Immature natural killer cell (primary cell): ENCODE measurements at places on chromosomes 3 and 15. TPM values are rescaled to one million over a fixed set of nuclear protein-coding genes. Genes with fewer than 3 reads are reported as not detected.

The PRSS50 gene
- polyA plus RNA-seq = not detected

The CPNE9 gene
- polyA plus RNA-seq = 0.31 TPM

The GASK1A gene
- not detected for polyA plus RNA-seq

The NEK10 gene
- polyA plus RNA-seq = not detected

The SPTBN5 gene
- not detected for polyA plus RNA-seq

The PDZRN3 gene
- not detected for polyA plus RNA-seq

The CCRL2 gene
- polyA plus RNA-seq = 2.0 TPM

GRCh38 chr3:4809922-4810321 lies 169.3 kb upstream of the BHLHE40 start:
- no peak for DNase-seq

DNA sequence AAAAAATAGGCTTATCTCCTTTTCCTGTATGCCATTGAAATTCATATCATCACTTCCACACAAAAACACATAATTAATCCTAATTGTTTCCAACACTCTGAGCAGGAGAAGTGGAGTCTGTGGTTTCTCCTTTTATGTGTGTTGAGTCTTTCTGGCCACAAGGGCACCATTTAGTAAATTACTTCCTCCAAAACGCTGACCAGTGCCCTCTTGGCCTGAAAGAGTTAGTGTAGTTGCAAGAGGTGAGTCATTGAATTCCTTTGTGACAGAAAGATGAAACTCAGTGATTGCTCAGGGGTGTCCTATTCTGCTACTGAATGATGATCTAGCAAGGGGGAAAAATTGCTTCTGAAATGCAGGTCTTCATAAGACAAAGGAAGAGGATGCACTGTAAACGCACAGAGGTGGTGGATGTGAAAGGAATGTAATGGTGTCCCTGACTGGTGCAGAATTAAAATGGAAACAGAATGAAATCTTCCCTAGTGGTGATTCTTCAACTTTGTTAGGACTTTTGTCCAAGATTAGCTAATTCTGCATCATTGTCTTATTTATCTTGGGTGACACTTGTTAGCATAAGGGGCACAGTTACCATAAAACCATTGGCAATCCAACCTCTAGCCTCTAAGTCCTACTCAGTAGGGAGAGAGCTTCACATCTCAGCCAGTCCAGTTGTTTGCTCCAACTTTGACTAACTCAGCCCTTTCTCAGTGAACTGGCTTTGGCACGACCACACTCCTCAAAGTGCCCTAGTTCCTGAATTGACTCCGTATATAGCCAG lies 208.4 kb upstream of the NANOGP8 start:
- no peak for DNase-seq

DNA sequence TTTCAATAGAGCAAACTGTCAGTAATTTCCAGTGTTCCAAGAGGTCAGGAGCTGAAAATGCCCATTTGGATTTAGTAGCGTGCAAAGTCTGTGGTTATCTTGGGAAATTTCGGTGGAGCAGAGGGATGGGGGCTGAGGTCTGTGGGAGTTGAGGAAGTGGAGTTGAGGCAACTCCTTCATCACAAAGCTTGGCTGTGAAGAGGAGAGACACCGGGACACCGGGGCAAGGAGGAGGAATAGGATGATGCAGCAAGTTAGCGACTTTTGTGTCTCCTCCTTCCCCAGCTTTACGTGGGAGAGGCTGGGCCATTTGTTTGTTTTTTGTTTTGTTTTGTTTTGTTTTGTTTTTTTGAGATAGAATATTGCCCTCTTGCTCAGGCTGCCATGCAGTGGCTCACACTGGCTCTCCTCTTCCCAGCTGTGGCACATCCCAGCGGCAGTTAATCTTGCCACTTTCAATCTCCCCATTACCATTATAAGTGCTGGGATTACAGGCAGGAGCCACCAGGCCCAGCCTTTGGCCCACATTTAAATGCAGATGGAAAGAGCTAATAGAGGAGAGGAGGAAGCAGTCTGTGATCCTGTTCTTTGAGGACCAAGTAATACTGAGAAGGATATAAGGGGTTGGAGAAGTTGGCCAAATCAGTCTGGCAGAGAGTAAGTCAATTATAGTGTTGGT lies 47.1 kb downstream of the CRTC3 start:
- DNase-seq = no peak

GRCh38 chr3:187291512-187292132 lies at the start of gene MASP1:
TSS of gene MASP1 (minus strand) at chr3:187291737. CDS start at chr3:187291632, 105 bp downstream.
- no peak for DNase-seq

- DNase-seq = no peak
These were observed 117.7 kb downstream of the GBE1 start for GRCh38 chr3:81643721-81644120.

- DNase-seq = no peak
These were observed 584.4 kb upstream of the TBL1XR1 start for GRCh38 chr3:177781686-177782161.

GRCh38 chr3:5275529-5275928 lies 88.0 kb downstream of the EDEM1 start:
- no peak for DNase-seq

DNA sequence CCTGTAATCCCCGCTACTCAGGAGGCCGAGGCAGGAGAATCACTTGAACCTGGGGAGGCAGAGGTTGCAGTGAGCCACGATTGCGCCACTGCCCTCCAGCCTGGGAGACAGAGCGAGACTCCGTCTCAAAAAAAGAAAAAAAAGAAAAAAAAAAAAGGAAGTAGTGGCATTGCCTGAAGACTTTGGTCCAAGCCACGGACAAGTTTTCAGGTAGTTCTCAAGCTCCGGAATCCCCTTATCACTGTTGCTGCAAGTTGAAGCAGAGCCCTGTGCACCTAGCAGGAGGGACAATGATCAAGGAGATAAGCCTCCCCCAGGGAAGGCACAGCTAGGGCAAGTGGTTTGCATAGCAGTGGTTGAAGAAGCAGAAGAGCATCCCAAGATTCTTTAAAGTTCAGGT lies 97.6 kb downstream of the MEX3B start:
- DNase-seq = no peak

DNA sequence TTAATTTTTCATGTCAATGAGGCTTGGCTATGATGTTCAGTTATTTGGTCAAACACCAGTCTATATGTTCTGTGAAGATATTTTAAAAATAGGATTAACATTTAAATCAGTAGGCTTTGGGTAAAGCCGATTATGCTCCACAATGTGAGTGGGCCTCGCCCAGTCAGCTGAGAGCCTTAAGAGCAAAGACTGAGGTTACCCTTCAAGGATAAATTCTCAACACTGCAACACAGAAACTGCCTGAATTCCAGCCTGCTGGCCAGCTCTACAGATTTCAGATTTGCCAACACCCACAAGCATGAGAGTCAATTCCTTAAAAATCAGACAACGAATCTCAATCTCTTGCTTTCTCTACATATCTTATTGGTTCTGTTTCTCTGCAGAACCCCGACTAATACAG lies 188.3 kb downstream of the PLCH1 start:
- DNase-seq = no peak

DNA sequence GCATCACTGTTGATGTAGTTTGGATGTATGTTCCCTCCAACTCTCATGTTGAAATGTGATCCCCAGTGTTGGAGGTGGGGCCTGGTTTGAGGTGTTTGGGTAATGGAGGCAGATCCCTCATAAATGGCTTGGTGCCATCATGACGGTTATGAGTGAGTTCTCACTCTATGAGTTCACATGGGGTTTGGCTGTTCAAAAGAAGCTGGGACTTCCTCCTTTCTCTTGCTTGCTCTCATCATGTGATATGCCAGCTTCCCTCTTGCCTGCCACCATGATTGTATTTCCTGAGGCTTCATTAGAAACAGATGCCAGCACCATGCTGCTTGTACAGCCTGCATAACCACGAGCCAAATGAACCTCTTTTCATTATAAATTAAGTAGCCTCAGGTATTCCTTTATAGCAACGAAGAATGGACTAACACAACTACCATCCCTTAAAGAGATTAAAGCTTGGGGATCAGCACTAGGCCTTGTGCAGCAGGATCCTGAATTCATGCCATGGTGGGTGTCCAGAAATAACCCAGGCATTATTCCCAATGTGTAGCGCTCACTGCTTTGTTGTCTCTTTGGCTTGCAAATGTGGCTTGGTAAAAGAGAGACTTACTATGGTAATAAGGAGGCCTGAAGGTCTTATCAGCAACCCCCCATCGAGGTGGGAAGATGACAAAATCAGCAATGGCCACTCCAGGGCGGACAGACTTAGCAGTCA lies 41.9 kb downstream of the NDUFB4 start:
- DNase-seq = no peak

DNA sequence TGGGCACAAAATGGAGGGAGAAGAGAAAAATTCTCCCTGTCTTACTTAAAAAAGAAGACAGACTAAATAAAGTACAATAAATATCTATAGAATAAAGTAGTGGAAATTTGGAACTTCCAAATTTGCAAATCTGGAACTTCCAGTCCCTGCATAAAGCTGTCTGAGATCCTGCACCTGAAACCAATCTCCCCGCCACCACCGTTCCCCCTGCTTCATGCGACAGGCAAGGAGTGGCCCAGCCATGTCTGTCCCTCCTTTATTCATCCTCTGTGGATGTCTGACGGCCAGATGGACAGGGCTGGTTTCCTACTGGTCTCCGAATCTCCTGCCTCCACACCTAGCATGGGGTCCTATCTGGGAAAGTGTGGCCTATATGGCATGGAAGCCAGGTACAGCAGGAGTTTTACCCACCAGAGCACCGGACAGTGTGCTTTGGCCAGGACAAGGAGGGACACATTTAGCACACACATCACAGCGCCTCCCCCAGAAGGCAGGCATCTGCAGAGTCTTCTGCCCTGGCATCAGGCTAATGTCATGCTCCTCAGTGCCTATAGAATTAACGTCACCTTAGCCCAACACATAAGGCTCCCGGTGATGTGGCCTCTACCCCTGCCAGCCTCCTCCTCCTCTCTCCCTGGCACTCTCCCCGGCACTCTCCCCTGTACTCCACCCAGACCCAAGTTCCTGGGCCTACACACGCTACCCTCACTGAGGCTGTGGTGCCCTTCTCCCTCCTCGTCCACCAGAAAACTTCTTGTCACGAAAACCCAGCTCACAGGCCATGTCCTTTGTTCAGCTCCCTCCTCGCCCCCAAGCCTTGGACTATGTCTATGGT lies 170.8 kb downstream of the XXYLT1 start:
- DNase-seq = no peak

GRCh38 chr3:146464005-146464595 lies 5.3 kb downstream of the PLSCR2 start:
- no peak for DNase-seq

- DNase-seq = peak; percentile 47
These were observed 7.2 kb downstream of the LIPC start for GRCh38 chr15:58438956-58439355.

- no peak for DNase-seq
These were observed 21.0 kb downstream of the RARB start for GRCh38 chr3:25448750-25449692.

DNA sequence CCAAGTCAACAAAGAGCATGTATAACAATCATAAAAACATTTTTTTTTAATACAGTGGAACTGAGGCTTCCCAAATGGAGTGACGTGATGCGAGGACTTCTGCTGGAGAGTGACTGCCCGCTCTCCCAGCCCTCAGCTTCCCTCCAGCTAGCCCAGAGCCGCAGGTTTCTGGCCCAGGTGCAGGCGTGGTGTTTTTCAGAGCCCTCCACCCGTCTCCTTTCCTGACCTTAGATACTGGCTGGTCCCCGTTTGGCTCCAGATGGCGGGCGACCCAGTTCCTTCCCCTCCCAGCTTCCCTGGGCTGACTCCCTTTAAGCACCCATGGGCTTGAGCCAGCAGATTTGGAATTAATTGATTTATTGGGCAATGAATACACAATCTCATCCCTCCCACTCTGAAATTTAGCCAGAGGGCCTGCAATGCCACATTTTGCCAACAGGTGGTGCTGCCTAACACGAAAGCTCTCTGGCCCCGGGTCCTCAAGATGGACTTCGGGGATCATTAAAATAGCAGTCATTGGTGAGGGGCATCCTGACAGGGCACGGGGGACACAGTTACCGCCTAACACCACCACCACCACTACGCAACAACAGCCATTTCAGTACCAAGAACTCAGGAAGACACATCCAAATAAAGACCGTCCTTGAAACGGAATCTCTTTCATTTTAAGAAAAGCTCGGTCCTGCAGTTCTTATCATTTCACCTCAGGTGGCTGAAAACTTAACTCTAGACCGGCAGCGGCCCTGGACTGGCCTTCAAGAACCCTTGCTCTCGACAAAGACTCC lies 47.5 kb upstream of the MUC4 start:
- DNase-seq = peak; percentile 65

DNA sequence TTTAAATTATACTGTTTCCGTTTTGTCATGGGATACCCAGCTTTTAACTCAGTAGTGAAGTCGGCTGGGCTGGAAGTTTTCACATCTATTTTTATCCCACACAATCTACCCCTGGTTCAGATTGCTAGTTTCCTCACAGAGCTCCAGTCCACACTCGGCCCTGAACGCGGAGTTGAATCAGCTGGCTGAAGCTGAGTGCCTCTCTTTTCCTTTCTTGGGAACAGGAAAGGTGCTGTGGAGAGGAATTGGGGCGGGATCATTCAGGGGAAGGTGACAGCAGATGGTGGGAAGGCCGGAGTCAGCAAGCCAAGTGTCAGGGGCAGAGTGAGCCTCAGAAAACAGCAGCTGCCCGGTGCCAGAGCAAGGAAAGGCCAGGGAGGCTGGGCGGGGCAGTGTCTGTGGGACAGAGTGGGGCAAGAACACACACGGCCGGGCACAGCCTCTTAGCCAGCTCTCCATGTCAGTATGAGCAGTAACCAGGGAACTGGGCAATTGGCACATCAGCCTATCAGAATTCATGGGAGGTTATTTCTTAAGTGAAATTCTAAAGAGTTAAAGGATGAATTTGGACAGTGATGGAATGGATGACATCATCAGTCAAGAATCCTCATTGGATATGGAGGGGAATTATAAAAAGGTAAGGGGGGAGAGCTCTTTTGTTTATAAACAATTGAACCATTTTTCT lies 135.7 kb upstream of the IL12A start:
- no peak for DNase-seq

DNA sequence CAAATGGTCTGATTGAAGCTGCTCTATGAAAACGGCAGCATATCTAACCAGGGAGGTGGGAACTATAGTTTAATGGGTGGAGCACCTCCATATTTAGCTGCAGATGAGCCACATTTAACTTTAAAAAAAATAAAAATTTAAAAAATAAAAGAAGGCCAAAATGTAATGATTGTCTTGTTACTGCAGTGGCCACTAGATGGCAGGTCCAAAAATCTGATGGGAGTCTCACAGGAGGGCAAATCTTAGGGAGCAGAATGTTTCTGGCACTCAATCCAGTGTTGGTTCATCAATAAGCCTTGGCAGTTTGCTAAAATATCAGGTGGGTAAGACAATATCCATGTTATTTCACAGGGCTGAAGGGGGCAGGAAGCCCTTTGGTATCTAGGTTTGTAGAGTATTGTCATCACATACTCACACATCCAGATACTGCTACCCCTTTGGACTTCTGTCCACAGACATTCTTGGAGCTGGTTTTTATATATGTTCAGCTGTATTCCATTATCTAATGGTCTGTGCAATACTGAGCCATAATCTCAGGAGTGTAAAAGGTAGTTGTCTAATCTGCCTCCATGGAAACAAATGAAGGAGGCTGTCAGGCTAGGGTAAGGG lies 233.3 kb downstream of the TIGIT start:
- no peak for DNase-seq

GRCh38 chr3:152742368-152743347 lies 92.3 kb upstream of the P2RY1 start:
- DNase-seq = no peak

GRCh38 chr15:29393443-29393842 lies 123.8 kb upstream of the NSMCE3 start:
- no peak for DNase-seq

- no peak for DNase-seq
These were observed 899.2 kb downstream of the ROBO1 start for GRCh38 chr3:78868570-78868969.

GRCh38 chr3:120449251-120449650 lies 1.5 kb downstream of the FSTL1 start:
- no peak for DNase-seq

- no peak for DNase-seq
These were observed 49.7 kb downstream of the PDHB start for GRCh38 chr3:58383904-58384303.
